ENCODE measurements at places on chromosomes 2 and 18. TPM values are rescaled to one million over a fixed set of nuclear protein-coding genes. Genes with fewer than 3 reads are reported as not detected.

The DNAJB2 gene
- total RNA-seq = 42.6 TPM

The LHCGR gene
- not detected for total RNA-seq

The NYAP2 gene
- not detected for total RNA-seq

The PSTPIP2 gene
- total RNA-seq = 20.2 TPM

The WDR75 gene
- 36.6 TPM for total RNA-seq

The CACNB4 gene
- total RNA-seq = 0.33 TPM
